ENCODE measurements at places on chromosomes 5 and 9.

- no peak for DNase-seq
Observed at GRCh38 chr5:147712019-147712418, 70.5 kb downstream of the JAKMIP2 start.

DNA sequence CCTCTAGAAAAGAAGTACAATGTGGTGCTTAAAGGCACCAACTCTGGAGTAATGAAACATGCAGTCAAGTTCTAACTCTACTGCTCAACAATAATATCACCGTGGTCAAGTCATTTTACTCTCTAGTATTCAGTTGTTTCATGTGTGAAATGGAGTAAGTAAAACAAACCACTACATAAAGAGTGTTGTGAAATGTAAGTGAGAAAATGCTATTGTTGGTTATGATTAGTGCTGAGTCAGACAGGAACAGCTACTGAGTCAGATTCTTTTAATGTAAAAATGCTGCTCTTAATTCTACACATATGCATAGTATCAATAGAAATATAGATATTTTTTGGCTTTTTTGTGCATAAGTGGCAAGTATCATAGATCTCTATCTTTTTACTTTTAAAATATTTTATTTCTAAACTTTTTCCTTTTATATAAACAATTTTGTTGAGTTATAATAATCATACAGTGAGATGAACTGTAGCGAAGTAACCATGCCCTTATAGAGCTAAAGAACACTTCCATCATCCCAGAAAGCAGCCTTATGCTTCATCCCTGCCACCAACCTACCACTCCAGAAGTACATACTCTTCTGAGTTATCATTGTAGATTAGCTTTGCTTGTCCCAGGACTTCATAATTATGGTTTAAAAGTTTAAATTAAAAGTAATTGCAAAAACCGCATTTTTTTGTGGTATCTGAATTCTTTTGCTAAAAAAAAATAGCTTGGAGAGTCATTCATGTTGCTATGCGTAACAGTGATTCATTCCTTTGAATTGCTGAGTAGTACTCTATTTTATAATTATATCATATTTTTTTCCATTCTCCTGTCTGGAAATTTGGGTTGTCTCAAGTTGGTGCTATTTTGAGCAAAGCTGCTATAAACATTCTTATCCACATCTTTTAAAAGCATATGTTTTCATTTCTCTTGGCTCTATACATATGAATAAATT is 548.2 kb upstream of the CLINT1 start:
- DNase-seq: no peak

DNA sequence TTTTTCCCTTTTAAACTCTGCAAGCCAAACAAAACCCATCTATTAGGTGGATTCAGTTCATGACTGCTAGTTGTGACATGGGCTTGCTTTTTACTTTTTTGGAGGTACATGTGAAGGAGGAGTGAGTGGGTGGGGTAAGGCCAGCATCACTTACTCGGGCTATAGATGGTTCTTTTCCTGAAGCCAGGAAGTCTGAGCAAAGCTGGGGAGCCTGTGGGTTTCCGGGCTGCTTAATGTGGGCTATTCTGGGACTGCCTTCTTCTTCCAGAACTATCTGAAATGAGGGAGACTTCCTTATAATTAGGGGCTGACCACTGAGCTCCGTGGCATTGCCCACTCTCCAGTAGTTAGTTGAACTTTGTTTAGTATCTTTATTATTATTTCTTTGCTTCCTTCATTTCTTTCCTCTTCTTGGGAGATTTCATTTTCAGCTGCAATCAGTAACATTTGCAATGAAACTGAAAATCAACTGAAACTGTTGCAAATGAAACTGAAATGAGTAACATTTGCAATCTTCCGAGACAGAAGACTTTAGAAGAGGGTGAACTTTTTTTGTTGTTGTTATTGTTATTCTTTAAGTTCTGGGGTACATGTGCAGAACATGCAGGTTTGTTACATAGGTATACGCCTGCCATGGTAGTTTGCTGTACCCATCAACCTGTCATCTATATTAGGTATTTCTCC is 204.9 kb downstream of the LRRC70 start:
- DNase-seq: no peak

GRCh38 chr9:1718836-1719235 is 296.3 kb upstream of the SMARCA2 start:
- no peak for DNase-seq

- DNase-seq: no peak
Observed at GRCh38 chr5:106121972-106122605, 1548.6 kb downstream of the EFNA5 start.

DNA sequence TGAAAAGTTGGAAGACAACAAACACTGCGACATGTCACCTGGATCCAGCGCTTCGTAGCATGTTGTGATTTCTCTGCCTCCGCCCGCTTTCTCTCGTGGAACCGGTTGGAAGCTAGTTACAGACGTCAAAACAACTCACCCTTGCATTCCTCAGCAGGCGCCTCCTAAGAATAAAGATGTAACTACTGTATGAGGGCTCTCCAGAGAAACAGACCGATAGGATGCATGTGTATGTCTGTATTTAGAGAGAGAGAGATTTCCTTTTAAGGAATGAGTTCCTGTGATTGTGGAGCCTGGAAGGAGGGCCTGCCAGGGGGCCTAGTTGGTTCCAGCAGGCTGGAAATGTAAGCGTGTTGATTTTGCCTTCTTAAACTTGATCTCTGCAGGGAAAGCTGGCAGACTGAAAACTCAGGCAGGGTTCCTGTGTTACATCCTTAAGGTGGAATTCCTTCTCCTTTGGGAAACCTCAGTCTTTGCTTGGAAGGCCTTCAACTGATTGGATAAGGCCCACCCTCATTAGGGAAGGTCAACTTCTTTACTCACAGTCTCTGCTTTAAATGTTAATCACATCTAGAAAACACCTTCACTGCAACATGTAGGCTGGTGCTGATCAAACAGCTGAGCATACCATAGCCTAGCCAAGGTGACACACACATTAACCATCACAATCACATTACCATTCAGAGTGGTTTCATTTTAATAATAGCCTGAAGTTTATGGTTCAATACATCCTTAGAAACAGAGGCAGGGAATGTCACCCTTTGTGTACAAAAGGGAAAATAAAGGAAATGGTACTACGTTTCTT is 163.8 kb downstream of the SYK start:
- no peak for DNase-seq

DNA sequence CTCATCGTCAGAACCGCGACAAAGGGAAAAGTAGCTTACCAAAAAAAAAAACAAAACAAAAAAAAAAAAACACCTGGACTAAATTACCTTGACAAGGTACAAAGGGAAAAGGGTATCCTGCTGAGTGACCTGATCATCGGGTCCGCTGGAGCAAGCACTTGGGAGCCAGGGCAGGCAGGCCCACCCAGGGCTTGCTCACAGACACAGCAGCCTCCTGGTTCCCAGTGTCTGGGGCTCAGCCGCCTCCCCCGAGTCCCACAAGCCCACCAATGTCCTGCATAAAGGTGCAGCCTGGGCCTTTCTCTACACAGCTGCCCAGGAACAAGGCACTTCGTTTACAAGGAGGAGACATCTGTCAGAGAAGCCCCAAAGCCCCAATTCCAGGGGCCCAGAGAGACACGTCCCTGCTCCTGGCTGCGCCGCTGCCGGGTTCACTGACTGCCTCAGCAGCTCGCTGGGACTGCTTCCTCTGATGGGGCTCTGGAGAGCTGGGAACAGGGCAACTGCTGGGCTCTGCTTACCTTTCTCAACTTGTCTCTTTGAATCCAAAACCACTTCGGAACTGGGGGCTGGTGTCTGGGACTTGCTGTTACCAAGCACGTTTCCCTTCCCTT is 63.4 kb downstream of the GOLM1 start:
- no peak for DNase-seq

DNA sequence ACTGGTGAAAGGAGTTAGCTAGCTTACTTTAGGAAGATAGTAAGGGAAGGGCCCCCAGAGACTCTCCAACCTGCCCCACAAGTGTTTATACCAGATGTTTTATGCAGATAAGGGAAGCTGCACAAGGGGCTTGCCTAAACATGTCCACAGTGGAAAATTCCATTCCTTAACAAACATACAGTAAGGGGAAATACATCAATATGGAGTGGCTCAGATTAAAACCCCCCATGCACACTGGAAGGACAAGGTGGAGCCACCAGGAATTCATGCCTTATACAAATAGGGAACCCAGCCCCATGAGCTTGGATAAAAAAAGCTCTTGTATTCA is 106.3 kb upstream of the GPBP1 start:
- DNase-seq: no peak

- no peak for DNase-seq
Observed at GRCh38 chr5:63401436-63402046, 560.7 kb downstream of the HTR1A start.

DNA sequence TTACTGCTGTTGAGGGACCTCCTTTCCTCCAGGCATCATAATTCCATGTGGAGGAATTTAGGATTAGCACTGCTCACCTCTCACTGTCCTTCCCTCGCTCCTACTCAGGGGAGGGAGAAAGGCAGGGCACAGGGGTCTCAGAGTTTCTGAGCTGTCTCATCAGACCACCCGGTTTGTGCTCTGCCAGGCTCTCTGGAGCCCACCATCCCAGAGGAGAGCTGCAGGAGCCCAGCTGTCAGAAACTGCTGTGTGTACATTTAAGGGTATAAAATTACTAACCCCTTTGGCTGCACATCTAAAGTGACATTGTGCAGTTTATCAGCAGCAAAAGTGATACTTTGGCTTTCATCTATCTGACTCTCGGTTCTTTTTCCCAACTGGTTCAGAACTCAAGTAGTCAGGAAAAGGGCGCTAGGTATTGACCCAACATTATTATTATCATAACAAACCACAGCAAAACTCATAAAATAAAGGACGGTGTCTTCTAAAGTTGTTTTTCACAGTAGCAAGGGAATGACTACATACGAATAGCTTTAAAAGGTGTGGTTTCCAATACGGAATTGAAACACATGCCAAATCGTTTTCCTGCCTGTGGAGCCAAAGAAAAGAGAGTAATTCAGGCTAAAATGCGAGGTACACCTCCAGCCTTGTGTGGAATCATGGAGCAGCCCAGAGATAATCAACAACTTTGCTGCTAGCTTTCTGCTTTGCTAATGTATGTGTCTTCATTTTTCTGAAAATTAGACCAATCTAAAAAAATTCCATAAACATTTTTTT is 348.1 kb downstream of the TMEM167A start:
- DNase-seq: no peak

- DNase-seq: no peak
Observed at GRCh38 chr5:151264113-151264512, 11.1 kb downstream of the GM2A start.

DNA sequence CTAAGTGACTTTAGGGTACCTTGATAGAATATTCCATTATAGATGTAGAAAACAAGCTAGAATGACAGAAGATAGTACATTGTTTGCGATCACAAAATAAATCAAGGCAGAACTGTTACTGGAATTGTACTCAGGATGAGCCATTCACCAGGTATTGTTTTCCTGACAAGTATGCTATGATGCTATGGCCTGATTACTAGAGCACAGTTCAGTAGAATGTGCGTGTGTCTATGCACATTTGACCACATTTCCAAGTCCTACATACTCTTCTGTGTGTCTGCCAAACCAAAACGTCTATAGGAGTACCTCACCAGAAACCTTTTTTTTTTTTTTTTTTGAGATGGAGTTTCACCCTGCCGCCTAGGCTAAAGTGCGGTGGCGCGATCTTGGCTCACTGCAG is 43.3 kb upstream of the CDC42SE2 start:
- no peak for DNase-seq

DNA sequence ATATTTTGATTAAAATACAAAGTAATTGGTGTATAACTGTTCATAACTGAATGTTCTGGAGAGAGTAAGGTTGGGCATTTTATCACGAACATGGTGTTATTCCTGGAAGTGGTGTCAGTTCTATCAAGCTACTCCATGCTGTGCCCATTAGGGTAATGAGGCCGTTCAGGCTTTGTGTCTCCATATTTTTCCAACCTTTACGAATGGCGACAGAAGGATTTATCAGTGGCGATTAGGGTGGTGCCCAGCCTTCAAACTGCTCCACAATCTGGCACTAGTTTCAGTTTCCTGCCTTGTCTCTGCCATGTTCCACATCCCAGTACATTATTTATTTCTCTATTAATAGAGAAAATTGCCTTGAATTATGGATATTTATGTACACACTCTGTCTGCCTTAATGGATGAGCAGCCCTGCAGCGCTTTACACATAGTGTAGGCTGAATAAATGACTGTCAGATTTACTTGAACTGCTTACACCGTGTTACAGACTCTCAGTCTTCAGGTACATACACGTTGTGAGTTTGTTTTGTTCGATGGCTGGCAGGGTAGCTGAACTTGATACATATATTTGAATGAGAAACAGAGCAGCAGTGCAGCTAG is 23.9 kb upstream of the TMC1 start:
- DNase-seq: no peak

DNA sequence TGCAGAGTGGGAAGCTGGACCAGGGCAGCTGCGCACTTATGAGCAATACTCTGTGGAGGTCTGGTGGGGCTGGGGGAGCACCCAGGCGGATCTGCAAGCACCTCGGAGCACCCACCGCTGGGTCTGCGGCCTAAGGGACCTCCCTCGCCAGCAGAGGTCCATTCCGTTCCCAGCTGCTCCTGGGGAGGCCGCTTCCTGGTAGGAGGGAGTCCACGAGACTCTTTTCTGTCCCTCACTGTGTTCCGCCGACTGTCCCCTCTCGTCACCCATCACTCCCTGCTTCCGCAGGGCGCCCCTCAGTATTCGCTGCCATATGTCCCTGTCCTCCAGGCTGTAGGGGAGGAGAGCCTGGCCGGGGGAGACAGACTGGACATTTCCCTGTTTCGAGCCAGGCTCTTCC is 45.5 kb downstream of the NDST1 start:
- DNase-seq: no peak

DNA sequence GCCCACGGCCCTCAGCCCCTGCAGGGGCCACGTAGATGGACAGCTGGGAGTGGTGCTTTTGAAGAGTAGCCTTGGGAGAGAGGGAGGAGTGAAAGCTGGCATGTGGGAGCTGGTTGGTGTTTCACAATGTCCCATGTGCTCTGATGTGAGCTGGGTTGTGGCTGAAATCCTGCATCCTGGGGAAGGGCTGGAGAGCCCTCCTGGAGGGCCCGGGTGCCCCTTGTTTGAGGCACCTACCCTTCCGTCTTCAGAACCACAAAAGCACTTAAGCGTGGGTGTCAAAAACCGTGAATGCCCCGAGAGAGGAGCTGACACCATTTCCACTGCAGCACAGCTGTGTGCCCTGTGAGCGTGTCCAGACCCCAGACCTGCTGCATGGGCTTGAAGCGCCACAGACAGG is 199.1 kb upstream of the ZNF618 start:
- DNase-seq: no peak

Data from thoracic aorta (tissue), 2 donors.